ENCODE measurements at places on chromosomes 6 and 20. TPM values are rescaled to one million over a fixed set of nuclear protein-coding genes. Genes with fewer than 3 reads are reported as not detected.

GRCh38 chr6:33742837-33743236 is 3.9 kb downstream of the IP6K3 start:
- no peak for DNase-seq

- DNase-seq = peak; percentile 81
Observed at GRCh38 chr6:37170273-37171200, 585 bp downstream of the PIM1 start.

- peak; percentile 70 for DNase-seq
Observed at GRCh38 chr20:17533396-17533795, 2.2 kb upstream of the BFSP1 start.

DNA sequence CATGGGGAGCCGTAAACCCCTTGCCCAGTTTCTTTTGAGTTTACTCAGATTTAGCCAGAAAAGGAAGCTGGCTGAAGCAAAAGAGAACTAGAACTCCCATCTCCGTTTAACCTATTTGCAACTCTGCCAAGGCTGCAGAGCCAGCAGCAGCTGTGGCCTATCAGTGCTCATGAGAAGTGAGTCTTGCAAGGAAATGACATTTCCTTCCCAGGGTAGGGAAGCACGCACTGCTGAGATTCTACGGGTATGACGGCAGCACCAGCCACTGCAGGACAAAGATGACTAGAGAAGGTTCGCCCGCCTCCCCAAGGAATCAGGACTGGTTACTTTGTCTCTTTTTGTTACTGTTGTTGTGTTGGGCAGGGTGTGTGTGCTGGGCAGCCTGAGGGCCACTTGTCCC is 47.6 kb downstream of the PPP1R3G start:
- DNase-seq = peak; percentile 75

GRCh38 chr20:2700913-2701620 is 8.5 kb downstream of the EBF4 start:
- peak; percentile 68 for DNase-seq

DNA sequence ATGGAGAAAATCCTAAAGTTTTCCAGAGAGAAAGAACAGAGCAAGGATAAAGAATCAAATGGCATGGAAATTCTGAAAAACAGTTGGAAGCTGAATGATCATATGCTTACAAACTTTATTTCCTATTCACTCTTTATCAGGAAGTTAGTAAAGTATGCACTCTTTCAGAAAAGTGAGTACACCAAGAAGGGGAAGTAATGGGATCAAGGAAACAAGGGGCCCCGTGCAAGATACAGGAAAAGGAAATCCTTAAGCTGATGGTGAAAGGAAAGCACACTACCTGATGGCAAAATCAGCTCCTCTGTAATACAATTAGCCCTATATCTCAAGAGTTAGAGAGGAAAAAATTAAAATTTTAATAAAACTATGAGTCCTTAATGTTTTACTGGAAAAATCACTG is 14.0 kb downstream of the CALHM6 start:
- DNase-seq = no peak

DNA sequence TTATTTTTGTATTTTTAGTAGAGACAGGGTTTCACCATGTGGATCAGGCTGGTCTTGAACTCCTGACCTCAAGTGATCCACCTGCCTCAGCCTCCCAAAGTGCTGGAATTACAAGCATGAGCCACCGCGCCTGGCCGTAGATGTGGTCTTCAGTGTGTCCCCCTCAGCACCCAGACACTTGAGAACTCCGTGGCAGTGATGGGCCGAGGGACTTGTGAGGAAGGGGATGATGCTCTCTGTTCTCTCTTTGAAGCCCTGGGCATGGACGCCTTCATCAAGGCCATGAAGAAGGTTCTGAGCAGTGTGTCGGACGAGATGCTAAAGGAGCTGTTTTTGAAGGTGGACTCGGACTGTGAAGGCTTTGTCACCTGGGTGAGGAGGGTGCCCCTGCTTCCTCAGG is 16.9 kb downstream of the EFCAB8 start:
- no peak for DNase-seq

DNA sequence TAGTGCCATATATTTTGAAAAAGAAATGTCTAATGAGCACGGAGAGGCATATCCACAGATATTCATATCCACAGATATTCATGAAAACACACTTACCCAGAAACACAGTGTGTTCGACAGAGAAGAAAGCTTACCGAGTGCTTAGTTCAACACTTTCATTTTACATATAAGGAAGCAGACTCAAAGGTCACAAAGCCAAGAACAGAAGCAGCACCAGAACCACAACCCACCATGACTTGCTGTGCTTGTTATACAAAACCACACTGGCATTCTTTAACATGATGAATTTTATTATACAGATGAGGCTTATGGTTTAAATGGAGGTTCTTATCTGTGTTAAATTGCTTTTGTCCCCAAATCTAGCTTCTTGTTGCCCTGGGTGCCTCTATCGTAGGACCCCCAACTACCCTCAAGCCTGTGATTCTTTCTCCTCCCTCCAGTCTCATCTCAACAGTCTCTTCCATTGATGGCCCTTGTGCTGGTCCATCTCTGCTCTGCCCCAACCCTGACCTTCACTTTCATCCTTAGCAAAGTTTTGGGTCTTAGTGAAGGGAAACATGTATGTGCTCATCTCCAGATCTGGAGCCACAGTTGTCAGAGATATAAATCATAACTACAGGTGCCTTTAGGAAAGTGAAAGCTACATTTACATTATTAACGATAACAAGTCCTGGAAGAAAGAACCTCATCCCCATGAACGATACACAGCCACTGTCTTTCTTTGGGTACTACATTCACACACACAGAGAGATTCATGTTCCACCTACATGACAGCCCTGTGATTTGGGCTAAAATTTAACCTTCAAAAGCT is 40.0 kb downstream of the SF3B5 start:
- no peak for DNase-seq

DNA sequence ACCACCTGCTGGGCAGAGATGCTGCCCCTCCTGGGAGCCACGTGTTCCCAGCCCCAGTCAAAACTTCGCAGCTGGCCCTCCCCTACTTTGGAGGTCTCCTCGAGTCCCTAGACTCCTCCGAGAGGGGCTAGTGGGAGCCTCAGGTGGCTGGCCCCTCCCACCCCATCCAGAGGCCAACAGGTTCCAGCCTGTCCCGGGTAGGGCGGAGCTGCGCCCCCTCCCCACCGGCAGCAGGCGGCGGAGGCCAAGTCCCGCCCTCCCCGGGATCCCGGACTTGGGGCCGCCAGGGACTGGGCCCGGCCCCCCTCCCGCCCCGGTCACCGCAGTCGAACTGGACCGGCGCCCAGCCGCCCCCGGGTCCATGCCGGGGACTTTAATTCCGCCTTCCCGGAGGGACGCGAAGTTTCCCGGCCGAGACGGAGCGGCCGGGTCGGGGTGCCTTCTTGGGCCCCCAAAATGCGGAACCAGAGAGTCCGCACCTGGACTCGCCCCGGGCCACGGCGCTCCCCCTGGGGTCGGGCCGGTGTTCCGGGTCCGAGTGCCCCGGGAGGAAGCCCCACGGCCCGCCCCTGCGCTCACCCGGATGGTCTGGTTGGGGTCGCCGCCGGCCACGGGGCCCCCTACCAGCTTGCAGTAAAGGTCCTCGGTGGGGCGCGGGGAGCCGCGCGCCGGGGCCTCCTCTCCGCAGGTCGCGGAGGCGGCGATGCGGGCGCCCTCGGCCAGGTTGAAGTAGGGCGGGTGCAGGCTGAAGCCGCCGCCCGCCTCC is 559 bp downstream of the LAMA5 start:
- DNase-seq = peak; percentile 91

DNA sequence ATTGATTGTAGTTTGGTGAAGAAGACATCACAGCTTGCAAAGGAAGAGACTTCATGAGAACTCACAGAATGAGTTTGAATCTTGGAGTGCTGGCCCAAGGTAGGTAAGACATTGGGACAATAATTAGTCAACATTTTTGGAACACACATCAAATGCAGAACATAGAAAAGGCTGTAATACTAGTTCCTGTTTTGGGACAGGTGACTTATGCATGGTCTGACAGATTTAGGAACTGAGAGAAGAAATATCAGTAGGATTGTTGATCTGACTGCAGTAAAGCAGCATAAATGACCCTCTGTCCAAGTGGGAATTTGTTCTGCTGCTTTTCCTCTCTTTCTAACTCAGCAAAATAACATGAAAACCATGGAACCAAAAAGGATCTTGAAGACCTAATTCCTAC is 102.3 kb upstream of the MAP3K7 start:
- DNase-seq = no peak

- DNase-seq = no peak
Observed at GRCh38 chr20:15196547-15197255, 859.3 kb upstream of the FLRT3 start.

GRCh38 chr6:19408331-19408730 is 428.8 kb upstream of the ID4 start:
- no peak for DNase-seq

- no peak for DNase-seq
Observed at GRCh38 chr6:159929819-159930218, 39.0 kb downstream of the MAS1 start.

- peak; percentile 49 for DNase-seq
Observed at GRCh38 chr6:5673019-5673790, 333.5 kb downstream of the NRN1 start.

GRCh38 chr6:57040011-57040410 is 6.5 kb upstream of the KIAA1586 start:
- peak; percentile 69 for DNase-seq

DNA sequence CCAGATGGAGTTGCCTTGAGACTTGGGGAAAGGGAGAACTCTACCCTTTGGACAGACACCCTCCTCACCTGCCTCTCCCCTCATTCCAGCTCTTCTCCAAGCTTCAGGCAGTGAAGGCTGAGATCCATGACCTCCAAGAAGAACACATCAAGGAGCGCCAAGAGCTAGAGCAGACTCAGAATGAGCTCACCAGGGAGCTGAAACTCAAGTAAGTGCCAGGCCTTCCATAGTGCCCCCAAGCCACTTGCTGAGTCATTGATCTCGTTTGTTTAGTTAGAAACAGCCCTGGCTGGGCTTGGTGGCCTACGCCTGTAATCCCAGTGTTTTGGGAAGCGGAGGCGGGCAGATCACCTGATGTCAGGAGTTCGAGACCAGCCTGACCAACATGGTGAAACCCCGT is 39.2 kb downstream of the KIF3B start:
- no peak for DNase-seq

GRCh38 chr20:53859684-53860083 is 210.7 kb downstream of the BCAS1 start:
- DNase-seq = no peak

DNA sequence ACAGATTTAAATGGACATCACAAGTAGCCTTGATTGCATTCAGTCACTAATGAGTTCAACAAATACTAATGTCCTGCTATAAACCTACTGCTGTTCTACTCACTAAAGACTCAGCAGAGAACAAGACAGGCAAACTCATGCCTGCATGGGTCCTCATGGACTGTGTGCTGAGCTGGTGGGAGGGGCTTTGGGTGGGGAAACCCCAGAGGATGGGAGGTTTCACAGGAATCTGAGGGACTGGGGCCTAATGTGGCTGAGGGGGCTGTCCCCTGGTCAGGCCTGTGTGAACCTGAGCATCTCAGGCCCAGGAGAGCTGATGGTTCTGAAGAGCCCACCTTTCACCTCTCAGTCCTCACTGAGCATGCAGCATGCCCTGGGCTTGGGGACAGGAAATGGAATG is 1.4 kb downstream of the CST8 start:
- no peak for DNase-seq

DNA sequence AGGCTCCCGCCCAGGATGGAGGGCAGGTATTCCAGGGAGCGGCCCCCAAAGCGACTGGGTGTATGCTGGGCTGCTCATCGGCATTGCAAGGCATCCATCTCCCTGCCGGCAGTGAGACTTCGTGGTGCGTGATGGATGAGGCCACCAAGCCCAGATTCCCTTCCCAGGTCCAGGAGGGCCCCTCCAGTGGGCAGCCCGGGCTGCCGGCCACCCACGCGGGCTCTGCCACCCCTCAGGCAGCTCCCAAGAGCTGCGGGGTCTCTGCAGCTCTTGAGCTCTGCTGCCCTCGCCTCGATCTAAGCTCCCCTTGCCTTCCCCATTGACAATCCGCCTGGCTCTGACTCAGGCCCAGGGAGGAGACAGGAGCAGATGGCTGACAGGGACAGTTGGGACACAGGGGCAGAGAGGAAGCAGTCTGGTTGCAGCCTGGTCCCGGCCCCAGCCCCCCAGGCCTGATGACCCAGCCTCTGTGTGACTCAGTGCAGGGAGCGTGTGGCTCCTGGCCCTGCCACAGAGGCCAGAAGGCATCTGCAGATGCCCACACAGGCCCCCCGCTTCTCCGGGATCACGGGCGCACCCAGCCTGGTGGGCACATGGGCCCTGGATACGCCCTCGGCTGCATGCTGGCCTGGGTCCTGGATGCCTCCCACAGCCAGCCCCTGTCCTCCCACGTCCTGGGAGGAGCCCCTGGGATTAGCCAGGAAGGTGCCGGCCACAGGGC is 33.0 kb downstream of the SLCO4A1 start:
- no peak for DNase-seq

- no peak for DNase-seq
Observed at GRCh38 chr20:17646209-17646960, 35.7 kb downstream of the RRBP1 start.

GRCh38 chr6:143401636-143402370 is 48.7 kb downstream of the ADAT2 start:
- no peak for DNase-seq

DNA sequence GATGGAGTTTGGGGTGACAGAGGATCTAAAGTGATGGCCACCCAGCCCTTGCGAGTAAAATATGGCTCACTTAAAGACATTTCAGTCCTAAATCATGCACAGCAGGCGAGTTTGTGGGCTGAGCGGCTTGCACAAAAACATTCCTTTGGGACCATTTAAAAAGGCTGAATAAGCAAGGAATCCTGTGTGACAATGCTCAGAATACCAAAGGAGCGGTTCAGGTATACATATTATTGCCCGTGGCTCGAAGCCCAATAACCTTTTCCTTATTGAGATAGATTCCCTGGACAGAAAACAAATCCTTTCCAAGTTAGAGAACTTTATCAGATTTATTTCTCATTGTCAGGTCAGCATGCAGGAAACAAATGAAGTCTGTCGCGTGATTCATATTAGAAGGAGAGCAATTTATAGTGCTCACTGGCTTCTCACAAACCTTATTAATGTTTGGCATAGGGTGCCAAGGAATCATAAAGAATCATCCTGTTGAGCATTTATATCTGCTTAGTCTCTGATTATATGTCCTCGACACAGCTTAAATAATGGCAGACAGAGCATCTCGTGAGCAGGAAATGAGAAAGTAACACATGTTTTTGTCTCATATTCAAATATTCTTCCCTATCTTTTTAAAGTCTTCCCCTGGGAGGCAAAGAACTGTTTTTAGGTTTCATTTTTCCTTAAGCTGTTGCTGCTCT is 121.3 kb downstream of the TRMT11 start:
- peak; percentile 52 for DNase-seq

The RSPO3 gene
- not detected for total RNA-seq

The RNF146 gene
- 44.6 TPM for total RNA-seq

The MAK gene
- 0.35 TPM for total RNA-seq

The SIRPA gene
- 5.1 TPM for total RNA-seq

The SYNDIG1 gene
- 5.5 TPM for total RNA-seq

The DUSP15 gene
- 2.8 TPM for total RNA-seq

The ATP9A gene
- total RNA-seq = 26.7 TPM

The PDE10A gene
- 24.3 TPM for total RNA-seq

The C20orf204 gene
- total RNA-seq = 5.0 TPM

The SLCO4A1 gene
- 4.8 TPM for total RNA-seq

The STX11 gene
- 0.38 TPM for total RNA-seq

The CUL7 gene
- 56.4 TPM for total RNA-seq

Measured in endodermal cell (in vitro differentiated cells).